NAMALWA (cell line): ENCODE measurements at places on chromosomes 12 and 14.
A peak's percentile ranks its signal among the peaks of the same experiment; 100 is the strongest.

- DNase-seq = no peak
Measured at GRCh38 chr14:89755816-89756215, 198.7 kb downstream of the EFCAB11 start.

DNA sequence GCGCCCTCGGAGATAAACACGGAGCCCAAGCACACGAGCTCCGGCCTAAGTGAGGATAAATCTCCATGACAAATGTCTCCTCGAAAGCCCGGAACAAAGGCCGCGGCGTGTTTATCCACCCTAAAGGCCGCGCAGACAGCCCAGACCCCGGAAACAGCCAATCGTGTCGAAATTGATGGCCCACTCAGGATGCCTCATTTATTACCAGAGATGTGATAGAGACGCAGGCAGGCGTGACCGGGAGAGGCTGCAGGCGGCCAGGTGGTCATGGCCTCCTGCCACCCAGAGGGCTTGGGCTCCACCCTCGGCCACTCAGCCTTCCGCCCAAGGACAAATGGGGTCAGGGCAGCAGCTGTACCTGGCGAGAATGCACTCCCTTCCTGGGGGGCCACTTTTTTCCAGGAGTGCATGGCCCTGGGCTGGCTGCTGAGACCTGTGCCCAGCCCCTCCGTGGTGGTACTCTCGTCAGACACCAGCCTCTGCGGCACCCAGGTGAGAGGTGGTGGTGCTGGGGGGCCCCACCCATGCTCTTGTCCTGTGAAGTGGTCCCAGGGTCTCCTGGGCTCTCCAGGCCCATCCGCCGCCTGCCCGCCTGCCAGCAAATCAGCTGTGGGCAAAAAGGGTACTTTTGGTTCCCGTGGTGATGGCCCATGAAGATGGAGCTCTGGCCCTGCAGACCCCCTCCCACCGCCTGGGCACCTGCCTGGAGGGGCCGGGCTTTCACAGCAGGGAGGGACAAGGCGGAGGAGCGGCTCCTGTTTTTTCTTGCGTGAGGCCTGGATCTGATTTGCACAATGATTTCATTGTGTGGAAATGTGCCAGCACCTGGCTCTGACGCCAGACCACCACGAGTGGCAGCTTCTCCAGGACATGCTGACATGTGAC is 211.5 kb upstream of the C14orf180 start:
- no peak for DNase-seq

DNA sequence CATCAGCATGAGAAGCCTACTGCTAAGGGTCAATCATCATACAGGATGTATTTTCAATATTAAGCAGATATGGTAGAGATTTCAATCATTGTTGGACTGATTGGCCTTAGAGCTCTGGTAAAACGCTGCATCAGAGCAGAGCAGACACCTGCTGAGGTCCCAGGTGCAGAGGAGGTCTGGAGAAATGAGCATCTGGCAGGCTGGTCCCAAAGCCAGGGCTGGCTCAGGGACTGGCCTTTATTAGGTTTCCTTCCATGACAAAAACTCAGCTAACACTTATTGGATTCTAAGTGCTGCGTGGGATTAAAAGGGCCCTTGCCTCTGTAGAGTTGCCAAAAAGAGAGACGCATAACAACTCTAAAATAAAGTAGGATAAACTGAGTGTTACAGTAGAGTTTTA is 29.7 kb downstream of the AKAP6 start:
- no peak for DNase-seq

- DNase-seq = no peak
Measured at GRCh38 chr12:132398386-132398991, 69.1 kb upstream of the GALNT9 start.

GRCh38 chr12:69330475-69331473 is 17.4 kb upstream of the LYZ start:
- DNase-seq = peak; percentile 69

DNA sequence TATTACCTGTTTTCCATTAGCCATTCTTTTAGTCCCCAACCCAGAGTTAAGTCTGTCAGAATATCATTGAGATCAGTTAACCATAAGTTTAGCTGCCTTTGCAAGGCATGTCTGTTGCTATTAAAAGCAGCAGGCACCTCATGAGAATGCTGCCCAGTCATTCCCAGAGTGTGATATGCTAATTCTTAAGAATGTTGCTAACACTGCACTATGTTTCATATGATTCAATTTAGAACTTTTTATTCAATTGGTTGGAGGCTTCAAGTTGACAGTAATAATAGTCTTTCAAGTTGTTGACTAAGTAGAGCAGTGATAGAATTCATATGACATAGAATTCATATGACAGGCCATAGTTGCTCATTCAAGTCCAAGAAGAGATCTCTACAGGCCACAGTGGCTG is 292.3 kb downstream of the FUT8 start:
- DNase-seq = no peak

DNA sequence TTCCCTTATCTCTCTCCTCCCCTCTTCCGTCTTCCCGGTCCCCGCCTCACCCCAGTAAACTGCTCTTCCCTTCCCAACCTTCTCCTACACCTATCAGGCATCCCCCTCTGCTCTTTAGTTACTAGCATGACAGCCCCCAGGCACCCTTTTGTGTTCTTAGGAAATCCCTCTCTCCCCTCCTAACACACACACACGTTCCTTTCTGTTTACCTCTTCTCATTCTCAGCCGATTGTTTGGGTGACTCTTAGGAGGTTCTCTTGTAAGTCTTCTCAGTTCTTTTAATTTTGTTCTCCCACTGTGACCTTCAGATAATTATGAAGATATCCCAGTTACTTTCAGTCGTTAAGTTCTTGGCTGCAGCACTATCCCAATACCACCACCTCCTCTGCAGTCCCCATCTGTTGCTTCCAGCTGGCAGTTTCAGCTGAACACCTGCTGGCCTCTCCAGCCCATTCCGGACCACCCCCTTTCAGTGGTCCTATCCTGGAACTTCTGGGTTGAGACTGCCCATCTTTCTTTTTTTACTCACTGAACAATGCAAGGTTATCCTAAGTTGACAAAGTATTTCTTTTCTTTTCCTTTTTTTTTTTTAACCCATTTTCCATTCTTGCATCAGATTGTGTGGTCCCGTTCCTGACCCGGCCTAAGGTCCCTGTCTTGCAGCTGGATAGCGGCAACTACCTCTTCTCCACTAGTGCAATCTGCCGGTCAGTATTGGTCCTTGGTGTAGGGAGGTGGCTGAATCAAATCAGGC is 711 bp downstream of the MARS1 start:
- DNase-seq = peak; percentile 43

DNA sequence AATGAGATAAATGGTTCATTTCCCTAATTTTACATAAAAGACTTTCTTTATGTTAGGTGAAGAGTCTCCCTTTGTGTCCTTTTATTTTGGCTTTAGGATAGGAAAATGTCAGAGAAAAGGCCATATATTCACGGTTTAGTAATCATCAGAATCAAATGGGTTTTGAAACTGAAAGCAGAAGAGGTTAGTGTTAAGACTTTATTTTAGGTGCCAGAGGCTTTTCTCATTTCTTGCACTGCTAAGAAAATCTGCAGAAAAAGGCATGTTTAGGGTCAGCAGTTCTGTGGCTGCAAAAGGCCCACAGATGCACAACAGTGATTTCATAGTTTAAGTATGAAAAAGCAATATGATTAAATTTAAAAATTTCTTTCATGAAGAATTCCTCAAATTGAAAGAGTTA is 80.4 kb upstream of the SINHCAF start:
- DNase-seq = peak; percentile 74

GRCh38 chr12:94191023-94191422 is 42.6 kb downstream of the PLXNC1 start:
- no peak for DNase-seq

GRCh38 chr12:96752211-96752610 is 154.8 kb upstream of the NEDD1 start:
- no peak for DNase-seq
